ENCODE measurements at places on chromosomes 7 and 10.

DNA sequence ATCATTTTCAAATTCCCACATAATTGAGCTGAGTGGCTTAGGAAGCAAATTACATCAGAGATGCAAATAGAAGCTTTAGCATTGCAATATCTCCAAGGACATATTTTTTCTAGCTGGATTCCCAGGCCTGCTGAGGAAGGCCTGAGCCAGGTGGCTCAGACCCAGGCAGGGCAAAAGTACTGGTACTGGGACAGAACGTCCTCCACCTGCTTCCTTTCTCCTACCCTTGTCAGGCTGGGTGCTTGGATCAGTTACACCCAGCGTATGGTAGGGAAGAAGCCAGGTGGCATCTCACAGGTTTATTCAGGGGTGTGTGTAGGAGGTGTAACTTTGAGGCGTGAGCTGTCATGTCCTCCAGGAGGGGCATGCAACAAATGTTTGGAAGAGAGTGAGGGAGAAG, 3.0 kb upstream of the PANK1 start:
- DNase-seq, result no peak

DNA sequence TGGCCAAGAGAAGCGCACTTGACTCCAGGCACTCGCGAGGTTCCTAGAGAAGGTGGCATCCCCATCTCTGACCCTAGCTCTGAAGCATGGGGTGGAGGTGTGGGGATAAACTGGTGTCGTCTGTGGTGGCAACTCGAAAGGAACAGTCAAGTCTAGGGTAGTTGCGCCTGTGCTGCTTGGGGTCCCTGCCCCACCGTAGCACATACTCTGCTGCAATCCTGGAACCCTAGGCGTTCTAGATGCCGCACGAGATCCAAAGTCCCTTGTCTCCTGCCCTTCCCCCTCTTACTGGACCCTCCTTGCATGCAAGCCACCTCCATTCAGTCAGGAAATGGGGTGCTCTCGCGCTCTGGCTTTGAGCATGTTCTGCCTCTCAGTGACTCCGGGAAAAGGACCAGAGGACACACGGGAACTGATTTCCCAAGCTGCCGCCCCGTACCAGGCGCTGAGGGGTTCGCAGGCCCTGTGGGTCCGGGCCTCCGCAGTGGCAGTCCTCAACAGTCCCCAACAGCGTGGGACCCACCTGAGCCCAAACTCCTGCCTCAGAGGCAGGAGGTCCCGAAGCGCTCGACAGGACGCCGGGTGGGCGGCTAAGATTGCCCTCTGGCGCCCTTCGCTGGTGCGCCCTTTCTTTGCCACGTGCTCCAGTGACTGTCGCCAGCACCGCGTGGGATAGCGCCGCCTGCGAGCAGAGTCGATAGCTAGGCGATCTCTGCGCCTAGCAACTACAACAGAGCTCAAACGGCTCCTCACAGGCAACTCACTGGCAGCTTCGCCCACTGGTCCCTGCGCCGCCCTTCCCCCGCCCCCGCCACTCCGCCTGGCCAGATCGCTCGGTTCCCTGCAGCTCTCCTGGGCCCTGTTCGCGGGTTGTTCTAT, 452.0 kb downstream of the REEP3 start:
- no peak for DNase-seq

DNA sequence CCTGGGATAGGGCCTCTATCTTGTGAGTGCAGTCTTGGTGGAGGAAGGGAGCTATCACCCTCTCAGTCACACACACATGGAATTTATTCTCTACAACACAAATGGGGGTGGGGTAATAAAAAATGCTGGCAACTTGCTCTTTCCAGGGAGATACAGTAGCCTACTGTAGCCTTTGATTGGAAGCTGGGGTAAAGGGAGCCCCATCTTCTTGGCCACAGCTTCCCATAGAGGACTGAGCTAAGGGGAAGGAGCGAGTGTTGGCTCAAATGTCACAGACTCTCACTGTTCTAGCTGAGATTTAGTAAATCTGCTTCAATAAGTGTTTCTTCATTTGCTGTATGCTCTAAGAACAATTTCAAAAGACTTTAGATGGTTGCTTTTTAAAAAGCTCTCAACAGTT, 222.2 kb upstream of the CXCL12 start:
- no peak for DNase-seq

- peak; percentile 76 for DNase-seq
These were observed 43.9 kb upstream of the GPAM start for GRCh38 chr10:112227331-112227987.

- DNase-seq, result peak; percentile 16
These were observed 4.3 kb upstream of the ELFN1 start for GRCh38 chr7:1665549-1666316.

- no peak for DNase-seq
These were observed 1.5 kb downstream of the ENTPD7 start for GRCh38 chr10:99660662-99661376.

GRCh38 chr7:140317597-140317996, 80.7 kb downstream of the SLC37A3 start:
- no peak for DNase-seq

- DNase-seq, result no peak
These were observed 771.4 kb downstream of the LRMDA start for GRCh38 chr10:76202777-76203176.

DNA sequence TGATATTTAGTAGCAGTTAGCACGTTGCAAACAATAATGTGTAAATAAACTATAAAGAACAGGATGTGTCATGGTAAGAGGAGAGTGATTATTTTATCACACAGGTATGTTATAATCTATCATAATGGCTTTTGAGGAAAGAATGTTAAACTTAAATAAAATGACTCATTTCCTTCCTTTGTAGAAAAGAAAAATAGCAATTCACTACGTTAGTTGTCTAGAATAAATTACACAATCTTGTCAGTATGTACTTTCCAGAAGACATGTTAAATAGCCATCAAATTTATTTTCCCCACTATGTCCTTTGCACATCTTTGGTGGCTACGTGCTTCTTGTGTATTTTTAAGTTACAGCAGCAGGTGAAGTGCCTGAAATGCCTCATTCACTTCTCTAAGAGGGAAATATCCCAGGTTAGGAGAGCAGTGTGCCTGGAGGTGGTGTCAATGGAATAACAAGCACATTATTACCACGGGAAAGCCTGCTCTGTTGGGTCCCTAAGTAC, 133.8 kb downstream of the SEMA3A start:
- DNase-seq, result no peak

GRCh38 chr7:41880107-41880506, 177.2 kb upstream of the INHBA start:
- no peak for DNase-seq

DNA sequence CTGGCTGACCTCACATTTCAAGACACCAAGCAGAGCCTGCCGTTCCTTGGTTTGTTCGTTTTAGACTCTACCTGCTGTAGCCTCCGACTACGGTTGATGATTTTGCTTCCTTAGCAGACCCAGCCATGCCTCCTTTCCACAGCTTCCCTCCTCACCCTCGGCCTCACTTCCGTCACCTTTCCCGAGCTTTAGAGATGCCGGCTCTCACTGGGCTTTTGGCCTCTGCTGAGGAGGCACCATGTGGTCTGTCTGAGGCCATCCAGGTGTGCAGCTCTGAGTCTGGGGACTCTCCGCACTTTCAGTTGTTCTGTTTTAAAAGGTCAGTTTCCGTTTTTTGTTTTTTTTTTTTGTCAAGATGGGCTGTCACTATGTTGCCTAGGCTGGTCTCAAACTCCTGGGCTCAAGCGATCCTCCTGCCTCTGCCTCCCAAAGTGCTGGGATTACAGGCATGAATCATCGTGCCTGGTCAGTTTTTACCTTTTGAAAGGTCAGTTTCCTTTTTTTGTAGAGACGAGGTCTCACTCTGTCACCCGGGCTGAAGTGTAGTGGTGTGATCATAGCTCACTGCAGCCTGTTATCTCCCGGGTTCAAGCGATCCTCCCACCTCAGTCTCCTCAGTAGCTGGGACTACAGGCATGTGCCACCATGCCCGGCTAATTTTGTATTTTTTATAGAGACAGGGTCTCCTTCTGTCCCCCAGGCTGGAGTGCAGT, 11.7 kb downstream of the ORAI2 start:
- DNase-seq, result no peak

GRCh38 chr7:28626624-28627262, 214.4 kb downstream of the CREB5 start:
- no peak for DNase-seq

- no peak for DNase-seq
These were observed 22.4 kb downstream of the DNAJC12 start for GRCh38 chr10:67815571-67816059.

DNA sequence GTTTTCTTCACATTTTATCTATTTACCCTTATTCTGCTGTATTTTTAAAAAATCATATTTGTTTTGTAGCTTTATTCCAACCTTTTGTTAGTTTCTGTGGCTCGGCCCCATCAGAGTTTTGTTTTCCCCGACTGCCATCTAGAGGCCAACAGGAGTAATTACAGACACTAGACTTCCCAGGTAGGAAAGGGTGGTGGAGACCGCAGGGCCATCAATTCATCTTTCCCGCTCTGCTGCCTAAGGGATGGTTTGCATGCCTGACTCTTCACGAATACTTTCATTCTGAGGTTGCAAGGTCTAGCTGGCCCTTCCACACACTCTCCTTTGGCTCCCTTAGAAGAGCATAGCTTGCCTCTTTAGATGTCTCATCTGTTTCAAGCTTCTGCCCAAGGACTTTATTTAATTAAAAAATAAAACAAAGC, 38.3 kb downstream of the LYZL2 start:
- DNase-seq, result no peak

DNA sequence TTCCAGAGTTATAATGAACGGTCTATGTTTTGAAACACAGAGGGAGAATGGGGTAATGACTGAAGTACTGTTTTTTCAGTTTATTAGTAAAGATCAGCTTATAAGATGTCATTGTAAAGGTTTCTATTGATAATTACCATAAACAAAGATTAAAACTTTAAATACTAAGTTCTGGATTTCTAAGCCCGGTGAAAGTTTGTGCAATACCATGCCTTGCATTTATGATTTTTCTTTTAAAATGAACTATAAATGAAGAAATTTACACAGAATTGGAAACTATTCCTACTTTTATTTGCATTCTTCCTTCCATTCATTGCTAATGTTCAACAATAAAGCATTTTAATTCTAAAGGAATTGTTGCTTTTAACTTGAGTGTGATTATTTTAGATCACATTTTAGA, 4.9 kb downstream of the MEOX2 start:
- no peak for DNase-seq

DNA sequence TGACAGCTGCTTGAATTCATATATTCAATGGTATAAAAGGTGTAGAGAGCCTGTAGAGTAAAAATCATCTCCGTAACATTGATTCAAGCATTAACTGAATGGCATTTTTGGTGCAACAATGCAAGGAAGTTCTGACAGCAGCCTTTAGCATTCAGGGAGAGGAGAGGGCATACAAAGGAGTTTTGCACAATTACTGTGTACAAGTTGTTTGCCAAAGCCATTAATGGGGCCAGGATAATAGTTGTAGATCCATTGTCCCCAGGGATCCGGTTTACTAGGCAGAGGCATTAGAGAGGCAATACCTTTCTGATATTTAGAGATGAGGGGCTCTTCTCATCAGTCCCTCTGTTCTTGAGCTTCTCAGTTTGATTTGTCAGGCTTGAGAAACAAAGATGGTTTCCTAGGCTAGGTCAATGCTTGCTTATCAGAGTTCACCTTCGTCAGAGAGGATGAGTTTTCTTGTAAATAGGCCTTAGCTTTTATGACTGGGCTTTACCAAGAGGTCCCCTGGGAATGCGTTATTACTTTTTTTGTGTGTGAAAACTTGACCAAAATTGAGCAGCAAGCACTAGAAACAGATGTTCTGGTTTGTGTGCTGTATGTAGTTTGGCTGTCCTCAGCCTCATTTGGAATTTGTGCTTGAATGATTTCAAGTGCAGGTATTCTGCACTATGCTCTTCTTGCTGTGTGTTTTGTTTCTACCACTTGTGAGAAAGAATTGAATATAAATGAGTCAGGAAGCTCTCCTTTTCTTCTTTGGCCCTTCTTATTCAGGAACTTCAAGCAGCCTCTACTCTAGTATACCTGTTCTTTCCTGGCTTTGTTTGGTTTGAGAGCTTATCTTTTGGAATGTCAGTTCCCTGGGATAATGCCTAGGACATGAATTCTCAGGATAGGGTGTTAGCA, 32.0 kb downstream of the SND1 start:
- DNase-seq, result no peak

- no peak for DNase-seq
These were observed 30.1 kb upstream of the TNPO3 start for GRCh38 chr7:129084801-129085551.

DNA sequence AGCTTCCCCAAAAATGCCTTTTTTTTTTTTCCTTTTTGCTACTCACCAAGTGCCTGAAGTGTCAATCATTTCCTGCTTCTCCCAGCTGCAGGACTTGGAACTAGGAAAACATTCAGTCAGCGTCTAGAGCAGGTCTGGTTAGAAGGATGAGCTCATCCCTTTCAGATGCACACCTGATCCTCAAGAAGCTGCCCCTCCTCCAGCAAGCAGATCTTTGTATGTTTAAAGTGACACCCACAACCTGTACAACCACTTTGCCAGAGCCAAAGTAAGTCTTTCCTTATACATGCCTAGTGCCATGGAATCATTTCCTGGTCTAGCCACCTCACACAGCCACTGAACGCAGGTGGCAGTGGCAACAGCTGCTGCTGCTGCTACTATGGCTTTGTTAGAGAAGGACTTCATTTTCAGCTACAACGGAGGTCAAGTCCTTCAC, 10.4 kb upstream of the USP54 start:
- no peak for DNase-seq

DNA sequence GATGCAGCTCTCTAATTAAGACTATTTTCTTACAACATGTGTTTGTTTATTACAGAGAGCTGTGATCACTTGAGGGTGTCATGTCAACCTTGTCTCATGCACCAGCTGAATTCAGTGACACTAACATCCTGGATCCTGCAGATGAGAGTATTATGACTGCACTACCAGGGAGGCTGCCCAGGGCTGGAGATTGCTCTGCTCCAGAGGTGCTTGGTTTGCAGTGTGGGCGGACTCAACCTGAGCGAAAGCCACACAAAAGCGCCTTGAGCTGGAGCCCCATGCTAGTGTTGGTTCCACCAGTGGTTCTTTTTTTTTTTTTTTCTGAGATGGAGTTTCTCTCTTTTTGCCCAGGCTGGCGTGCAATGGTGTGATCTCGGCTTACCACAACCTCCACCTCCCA, 33.8 kb upstream of the ATXN7L1 start:
- no peak for DNase-seq
